ENCODE measurements at places on chromosomes 16 and 17.

GRCh38 chr17:65323049-65323448 lies 185.9 kb downstream of the RGS9 start:
- DNase-seq: no peak

DNA sequence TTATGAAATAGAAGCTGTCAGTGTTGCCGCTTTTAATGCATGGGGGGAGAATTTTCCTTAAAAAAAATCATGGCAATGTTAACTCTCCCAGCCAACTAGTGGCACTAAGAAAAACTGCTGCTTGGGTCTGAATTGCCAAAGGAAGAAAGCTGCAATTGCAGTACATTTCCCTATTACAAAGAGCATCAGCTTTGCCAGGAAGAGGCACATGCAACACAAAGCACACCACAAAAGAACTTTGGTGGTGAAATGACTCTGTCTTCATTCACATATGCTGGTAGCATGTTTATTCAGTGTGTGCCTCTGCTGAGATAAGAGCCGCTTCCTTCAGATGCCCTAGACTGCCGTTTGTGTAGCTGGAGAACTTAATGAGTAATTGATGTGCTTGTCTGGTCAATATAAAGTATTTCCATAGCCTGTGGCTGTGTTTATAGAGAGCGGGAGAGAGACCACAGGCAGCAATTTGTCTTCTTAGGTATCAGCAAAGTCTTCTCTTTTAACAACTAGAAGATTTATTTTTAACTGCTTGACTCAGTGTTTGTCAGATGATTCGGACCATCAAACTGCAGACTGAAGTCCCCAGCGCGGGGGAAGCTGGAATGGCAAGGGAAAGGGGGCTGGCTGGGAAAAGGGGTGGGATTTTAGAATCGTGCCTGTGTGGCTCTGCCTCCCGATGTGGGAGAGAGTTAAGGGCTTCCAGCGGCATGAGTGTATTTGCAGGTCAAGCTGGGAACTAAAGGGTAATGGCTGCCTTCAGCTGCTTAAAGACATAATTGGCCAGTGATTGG lies 115.1 kb downstream of the MRTFB start:
- no peak for DNase-seq

DNA sequence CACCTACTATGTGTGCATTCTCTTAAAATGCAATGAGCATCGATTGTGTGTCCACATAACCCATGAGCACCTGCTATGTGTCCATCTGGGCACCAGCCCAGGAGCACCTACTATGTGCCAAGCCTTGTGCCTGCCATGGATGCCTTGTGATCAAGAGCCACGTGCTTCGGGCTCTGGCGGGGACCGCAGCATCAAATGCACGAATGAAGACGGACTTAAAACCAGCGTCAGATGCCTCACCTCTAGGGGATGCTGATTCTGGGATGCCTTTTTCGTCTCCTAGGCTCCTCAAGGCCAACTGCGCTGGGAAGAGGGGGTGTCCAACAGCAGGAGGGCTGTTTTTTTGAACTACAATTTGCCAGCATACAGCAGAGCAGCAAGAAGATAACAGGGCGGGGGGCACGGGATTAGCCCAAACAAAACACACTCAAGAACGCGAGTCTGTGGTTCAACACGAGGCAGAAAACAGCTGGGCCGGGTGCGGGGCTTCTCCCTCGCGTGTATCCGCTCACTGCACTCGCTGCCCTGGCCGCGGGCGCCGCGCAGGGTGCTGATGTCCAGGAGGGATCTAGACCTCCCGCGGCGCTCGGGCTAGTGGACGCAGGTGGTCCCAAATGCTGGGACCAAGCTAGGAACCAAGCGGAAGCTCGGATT lies 1.2 kb upstream of the GLIS2 start:
- no peak for DNase-seq

- no peak for DNase-seq
Measured at GRCh38 chr16:28990375-28991040, 5.7 kb downstream of the LAT start.

DNA sequence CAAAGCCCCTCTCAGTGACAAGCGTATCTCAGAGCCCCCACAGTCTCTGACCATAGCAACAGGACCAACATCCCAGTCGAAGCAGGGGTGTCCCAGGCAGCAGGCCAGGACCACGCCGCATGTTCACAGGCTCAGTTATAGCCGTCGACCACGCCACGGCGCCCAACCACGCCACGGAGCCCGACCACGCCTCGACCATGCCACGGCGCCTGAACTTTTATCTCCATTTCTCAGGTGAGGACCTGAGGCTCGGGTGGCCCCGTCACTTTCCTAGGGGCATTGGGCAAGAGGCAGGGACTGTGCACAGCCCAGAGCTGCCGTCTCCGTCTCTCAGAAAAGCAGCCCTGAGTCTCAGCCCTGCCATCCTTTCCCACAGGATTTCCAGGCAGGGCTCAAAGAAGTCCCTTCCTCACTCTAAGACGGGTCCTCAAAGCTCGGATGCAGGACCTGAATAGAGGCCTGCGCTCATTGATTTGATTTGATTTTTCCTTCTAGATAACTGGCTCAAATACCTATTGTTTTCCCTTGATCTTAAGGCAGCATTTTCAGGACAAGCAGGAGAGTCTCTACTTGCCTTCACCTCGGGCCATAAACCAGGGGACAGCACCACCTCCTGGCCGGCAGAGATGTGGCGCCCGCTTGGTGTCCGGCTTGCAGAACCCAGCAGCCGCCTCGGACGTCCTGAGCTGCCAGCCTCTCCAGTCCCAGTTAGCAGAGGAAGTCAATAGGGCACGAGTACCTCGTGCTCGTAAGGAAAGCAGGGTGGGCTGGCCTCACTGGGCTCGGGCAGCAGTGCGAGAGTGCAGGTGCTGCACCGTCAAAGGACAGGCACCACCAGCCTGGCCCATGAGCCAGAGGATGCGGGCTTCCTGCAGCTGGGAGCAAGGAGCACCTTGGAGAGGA lies 38.8 kb downstream of the C16orf95 start:
- peak; percentile 84 for DNase-seq

DNA sequence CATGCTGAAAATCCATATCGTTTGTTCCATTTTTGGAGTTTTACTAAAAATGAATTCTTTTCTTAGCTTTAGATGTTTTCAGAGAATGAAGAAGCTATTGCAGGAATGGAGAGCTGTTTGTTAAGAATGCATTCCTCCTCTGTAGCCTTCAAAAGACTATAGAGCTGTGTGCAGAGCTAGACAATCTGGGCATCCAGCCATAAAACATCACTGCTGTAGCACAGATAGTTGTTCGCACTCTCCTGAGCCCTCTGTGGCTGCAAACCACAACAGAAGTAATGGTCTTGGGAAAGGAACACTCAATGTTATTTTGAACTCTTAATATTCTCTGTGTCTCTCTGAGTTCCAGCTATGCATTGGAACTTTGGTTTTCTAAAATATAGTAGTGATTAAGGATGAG lies 4.9 kb downstream of the TNRC6C start:
- no peak for DNase-seq

DNA sequence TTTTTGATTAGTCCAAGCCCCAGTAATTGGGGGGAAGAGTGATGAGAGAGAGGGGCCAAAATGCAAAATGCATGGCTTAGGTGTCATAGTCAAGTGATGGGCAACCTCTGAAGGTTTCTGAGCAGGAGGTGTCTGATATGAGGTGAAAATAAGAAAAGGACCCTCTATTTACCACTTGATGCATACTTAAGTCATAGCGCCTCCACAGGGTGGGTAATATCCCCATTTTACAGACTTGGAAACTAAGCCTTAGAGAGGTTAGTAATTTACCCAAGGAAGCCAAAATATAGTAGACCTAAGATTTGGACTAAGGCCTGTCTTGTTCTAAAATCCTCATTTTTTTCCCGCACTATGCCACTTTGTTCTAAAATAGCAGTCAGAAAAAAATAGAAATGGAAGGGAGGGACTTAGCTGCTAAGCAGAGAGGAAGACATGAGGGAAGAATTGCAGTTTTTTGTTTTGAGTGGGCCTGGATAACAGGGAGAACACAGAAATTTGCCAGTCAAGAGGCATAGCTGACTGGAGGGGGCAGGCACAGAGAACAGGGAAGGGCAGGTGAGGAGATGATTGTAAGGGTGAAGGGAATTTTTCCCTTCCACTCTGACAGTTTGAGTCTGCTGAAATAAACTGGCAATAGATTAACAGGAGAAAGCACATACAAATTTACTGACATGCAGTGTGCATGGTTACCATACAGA lies 2.3 kb upstream of the GRB2 start:
- no peak for DNase-seq

DNA sequence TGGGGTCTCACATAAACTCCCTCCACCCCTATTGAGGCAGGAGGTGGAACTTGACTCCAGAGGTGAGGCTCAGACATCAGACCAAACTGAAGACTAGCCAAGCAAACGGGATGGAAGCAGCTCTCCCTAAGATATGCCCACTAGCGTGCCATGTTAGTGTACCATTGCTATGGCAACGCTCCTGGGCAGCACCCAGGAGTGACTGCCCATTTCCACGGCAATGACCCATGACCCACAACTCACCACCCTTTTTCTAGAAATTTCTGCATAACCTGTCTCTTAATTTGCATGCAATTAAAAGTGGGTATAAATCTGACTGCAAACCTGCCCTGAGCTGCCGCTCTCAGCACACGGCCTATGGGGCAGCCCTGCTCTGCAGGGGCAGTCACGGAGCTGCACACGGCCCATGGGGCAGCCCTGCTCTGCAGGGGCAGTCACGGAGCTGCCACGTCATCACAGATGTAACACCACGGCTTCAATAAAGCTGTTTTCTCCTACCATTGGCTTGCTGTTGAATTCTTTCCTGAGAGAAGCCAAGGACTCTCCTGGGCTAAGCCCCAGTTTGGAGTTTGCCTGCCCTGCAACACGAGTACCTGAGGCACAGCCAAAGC lies 164.3 kb downstream of the RBFOX3 start:
- DNase-seq: no peak

DNA sequence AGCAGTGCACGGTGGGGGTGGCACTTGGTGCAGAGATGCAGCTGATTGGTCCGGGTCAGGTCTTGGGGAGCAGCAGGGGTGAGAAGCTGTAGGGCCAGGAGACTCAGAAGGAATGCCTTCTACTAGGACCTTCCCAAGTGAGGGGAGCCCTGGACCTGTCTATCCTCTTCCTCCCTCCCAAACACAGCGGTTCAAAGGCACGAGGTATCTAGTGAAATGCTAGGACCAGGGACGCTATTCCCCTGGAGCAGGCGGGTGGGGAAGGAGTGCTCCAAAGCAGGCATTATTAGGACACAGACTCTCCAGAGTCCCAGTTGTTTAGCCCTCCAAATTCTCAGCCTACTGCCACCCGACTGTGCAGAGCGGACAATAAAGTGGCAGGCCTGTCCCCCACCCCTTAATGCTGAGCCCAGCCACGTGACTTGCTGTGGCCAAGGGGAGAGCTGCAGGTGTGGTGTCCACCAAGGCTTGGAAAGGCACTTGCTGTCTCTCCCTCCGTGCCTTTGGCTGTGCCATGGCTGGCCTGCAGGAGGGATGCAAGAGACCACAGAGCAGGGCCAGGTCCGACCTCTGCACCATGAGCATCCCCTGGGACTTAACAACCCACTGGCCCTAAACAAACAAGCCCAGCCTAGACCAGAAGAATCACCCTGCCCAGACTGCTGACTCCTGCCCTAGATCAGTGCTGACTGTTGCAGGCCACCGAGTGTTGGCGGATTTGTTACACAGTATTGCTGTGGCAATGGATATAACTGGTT lies 97.2 kb downstream of the TBC1D16 start:
- DNase-seq: no peak

DNA sequence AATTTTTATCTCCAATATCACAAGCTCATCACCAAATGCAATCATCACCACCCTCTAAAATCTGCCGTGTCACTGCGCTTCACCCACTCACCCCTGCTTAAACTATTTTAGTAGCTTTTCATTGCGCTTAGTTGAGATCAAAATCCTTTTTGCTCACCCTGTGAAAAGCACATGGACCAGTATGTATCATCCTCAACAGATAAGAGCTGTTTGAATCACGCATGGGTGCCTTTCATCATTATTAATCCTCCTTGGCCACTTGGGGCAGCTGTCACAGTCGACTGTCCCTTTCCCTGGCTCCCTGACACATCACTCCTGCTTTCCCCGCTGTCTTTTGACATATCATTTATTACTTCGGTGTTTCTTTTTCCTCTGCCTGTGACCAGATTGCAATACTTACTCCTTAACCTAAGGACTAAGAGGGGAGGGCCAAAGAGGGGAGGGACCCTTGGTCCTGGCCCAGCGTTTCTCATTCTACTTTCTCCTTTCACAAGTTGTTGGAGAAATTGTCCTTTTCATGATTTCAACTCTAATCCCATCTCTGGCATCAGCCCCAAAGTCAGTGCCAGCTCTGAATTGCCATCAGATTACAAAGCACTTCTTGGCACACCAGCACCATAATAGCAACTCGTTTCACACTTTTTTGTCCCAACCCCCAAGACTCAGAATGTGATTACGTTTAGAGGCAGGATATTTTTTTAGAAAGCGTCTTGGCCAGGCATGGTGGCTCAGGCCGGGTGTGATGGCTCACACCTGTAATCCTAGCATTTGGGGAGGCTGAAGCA lies 8.6 kb upstream of the KDM6B start:
- DNase-seq: no peak

Data from RWPE1 (cell line).